ENCODE measurements at places on chromosomes 2 and 18.

- no peak for DNase-seq
These were observed 89.4 kb downstream of the CELF4 start for GRCh38 chr18:37476182-37476581.

DNA sequence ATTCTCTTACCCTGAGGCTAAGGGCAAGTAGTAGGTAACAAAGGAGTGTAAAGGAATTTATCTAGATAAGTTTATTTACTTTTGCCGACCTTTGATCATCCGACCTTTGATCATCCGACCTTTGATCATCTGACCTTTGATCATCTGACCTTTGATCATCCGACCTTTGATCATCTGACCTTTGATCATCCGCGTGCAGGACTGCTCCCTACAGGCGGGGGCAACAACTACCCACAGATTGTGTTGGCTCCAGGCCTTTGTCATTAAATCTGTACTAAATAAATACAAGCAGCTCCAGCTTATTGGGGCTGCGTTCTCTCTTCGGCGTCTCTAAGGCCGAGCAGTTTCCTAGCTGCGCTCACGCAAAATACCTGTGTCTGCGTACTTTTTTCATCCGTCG, 56.6 kb downstream of the ZNF638 start:
- no peak for DNase-seq

DNA sequence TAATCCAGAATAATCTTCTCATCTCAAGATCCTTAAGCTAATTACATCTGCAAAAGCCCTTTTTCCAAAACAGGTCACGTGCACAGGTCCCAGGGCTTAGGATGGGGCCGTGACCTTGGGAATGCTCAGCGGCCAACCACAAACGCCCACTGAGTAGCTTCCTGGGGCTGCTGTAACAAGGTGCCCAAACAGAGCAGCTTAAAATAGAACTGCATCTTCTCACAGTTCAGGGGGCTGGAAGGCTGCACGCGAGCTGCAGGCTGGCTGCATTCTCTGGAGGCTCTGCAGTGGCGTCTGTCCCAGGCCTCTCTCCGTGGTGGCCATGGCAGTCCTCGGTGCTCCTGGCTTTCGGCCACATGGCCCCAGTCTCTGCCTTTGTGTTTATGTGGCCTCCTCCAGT, 31.9 kb downstream of the ADI1 start:
- no peak for DNase-seq

DNA sequence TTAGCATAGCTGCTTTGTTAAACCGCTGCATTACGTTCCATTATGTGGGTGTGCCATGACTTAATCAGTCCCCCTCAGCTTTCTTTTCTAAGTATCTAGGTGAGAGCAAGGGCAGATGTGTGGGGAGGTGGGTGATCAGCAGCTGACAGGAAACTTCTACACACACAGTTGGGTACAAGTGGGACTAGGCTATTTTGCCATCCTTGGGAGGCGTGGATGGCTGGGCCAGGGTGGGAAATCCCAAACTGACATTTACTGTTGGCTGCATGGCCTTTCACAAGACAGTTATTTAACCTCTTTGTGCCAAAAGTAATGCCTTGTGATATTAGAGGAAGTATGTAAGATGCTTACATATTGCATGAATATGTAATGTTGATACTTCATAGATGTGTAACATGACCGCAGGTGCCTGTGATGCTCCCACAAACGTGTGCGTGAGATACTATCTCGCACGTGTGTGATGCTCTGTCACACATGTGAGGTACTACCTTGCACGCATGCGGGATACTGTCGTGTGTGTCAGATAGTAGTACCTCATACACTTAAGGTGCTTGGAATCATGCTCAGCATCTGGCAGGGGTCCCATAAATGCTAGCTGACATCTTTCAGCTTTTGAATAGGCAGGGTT, 314.5 kb downstream of the PRKCE start:
- DNase-seq, result no peak

DNA sequence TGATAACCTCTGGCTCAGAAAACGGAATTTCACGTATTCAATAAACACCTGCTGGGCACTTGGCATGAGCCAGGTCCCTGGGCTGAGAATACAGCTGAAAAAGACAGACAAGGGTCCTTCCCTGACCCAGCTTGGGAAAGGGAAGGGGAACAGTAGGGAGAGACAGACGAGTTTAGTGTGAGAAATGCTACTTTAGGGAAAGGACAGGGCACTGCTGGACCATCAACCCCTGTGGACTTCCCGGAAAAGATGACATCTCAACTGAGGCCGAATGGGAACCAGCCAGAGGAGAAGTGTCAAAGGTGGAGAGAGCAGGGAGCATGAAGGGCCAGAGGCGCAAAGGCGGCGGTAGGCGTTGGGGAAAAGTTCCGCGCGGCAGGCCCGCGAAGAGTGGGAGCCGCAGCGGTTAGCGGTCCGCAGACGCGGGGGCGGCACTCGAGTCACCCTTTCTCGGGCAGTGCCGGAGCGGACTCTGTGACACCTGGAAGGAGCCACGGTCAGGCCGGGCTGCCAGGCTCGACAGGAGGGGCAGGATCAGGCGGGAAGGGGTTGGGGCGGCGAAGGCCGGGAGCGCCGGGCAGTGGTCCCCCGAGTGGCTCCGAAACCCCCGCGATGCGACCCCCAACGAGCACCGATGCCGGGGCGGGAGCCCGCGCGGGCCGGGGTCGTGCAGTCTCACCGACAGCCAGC, 519 bp downstream of the TEX261 start:
- DNase-seq, result no peak

DNA sequence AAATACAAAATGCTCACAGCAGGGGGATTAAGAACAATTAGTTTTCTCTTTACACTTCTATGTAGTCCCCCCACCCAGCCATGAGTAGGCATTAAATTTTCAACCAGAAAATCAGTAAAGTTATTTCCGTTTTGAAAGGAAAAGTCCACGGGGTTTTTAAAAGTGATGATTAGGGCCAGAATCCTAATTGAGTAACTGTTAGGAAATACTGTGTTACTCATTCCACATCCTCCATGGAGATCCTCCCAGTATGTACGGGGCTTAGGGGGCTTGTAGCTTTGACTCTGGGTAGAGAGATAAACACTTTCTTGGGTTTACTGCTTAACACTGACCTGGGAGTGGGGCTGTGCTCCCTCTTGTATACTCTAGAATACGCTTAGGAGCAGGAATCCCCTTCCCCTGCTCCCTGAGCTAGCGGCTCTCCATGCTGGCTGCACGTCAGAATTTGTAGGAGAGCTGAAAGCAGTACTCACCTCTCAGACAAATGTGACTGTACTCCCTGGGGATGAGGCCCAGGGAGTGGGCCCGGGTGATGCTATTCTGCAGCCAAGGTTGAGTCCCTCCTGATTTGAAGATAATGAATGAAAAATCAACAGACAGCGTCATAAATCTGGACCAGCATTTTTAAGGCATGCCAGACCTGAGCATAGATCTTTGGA, 100.5 kb downstream of the SLC4A3 start:
- DNase-seq, result no peak

DNA sequence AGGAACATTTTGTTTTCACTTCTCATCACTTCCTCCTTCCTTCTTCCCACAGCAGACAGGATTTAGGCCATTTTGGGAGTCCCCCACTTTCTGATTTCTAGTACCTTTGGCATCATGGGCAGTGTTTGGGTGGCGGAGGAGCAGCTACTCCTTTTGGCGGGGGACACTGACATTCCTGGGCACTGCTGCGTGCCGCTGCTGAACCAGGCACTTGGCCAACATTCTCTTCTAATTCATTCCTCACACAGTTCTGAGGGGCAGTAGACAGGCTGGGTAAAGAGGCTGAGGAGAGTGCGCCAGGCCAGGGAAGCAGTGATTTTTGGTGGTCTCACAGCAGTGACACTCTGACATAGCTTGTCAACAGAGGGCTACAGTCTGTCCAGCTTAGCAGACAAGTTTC, 270.2 kb downstream of the LOXHD1 start:
- no peak for DNase-seq

GRCh38 chr18:76892832-76893231, 70.5 kb downstream of the ZNF236 start:
- DNase-seq, result no peak

DNA sequence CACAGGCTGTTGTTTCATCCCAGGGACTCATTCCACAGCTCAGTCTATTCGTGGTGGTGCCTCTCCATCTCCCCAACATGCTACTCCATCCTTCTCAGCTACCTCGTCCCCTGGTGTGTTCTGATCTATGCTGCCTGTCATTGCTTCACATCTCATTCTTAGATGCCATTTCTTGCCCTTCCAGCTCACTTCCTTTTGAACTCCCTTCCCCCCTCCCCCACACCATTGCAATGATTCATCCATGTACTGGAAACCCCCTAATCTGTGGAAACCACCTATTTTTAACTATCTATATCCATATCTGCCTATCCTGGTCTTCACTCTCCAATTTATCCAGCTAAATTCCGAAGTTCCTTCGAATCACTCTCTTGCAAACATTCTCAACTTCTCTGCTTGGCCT, 65.7 kb upstream of the PARD3B start:
- DNase-seq, result no peak

GRCh38 chr2:38791744-38792143, 13.7 kb downstream of the GEMIN6 start:
- no peak for DNase-seq

- DNase-seq, result no peak
These were observed 110.4 kb downstream of the DTNA start for GRCh38 chr18:34820360-34821065.

- no peak for DNase-seq
These were observed 631 bp downstream of the MORN2 start for GRCh38 chr2:38876407-38876806.

- no peak for DNase-seq
These were observed 7.6 kb downstream of the STAMBP start for GRCh38 chr2:73836141-73836943.

GRCh38 chr2:40101131-40101575, 322.1 kb upstream of the THUMPD2 start:
- DNase-seq, result no peak

GRCh38 chr2:11235583-11235982, 80.3 kb downstream of the SLC66A3 start:
- DNase-seq, result no peak

- no peak for DNase-seq
These were observed 57.5 kb downstream of the INSIG2 start for GRCh38 chr2:118145806-118146205.

DNA sequence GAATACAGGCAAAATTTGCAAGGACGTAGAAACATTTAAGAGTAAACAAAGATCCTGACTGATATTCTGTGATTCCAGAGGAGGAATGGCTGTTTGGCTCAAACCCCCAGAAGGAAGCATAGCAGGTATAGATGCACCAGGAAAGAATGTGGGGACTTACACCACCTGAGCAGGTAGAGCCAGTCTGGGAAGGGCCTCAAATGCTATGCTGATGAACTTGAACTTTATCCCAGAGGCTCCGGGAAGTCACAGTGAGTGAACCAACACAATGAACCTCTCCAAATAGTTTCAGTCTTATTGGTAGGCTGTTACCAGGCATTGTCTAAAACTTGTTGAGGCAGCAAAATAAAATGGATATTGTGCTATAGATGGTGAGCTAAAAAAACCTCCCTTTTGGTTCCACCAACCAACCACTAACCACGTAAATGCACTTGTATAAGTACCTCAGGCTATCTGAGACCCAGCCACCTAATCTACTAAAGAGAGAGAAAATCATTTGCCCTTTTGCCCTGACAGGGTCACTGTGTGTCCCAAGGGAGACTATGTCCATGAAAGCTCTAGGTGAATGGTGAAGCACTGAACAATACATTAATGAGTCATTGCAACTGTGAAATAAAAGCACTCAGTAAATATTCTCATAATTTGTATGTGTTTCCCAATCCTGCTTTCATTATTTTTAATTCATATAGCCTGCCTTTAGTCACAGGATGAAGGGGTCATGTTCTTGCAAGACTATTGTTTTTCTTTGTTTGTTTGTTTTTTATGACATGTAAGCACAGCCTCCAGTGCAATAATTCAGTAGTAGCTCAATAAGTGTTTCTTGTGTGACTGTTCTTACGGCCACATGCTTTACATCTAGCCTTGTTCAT, 911.6 kb downstream of the EPHA4 start:
- no peak for DNase-seq

- no peak for DNase-seq
These were observed 359.8 kb upstream of the SALL3 start for GRCh38 chr18:78619854-78620253.

GRCh38 chr2:186584053-186584452, 5.8 kb upstream of the ITGAV start:
- DNase-seq, result no peak

- no peak for DNase-seq
These were observed 896 bp upstream of the AFF3 start for GRCh38 chr2:100143286-100143685.

DNA sequence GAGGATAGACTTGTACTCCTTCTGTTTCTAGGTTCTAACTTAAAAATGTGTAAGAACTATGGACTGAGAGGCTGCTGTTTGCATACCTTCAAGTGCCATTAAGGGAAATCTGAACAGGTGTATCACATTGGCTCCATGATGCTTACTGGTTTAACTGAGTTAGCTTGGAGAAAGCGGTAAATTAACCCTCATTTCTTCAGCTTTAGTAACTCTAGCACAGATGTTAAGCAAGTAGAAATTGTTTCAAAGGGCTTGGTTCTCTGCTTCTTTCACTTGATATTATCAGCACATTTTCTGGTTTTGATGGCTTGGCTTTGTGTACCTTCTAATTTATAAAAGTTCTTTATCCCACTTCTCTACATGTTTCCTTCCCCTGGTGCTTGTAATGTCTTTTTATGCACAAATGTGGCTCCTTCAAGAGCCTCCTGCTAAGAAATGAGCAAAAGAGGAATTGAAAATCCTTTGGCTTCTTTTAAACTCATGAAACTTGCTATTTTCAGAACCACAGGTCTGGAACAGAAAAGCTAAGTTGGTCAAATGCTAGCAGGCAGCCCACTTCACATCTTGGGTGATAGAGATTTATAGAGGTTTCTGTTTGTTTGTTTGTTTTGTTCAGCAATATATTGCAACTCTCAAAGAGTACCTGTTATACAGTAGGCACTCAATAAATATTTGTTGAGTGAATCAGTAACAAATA, 249.9 kb upstream of the THUMPD2 start:
- DNase-seq, result no peak

DNA sequence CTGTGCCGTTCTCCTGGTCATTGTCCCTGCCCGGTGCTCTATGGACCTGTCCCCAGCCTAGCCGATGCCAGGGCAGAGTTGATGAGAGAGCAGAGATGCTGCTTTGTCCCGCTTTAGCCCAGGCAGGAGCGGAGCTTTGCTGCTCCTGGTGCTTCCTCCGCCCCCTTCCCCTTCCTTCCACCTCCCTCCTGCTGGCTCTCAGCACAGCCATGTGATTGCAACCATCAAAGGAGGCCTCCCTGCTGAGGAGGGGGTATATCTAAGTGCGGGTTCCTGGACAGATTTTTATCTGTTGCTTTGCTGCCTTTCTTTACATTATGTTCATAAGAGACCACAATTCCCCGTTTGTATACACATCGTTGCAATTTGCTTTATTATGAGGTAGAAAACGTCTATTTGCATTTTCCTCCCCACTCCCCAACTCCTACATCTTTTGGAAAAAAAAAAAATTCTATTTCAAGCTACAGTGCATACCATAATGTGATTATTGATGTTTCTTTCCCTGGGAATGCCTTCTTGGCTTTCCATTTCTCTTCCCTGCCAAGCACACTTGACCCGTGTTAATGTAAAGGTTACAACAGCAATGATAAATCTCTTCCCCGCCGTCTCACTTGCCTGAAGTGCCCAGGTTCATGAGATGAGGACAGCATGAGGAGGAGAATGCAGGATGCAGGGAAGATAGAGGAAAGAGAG, 25.4 kb downstream of the ALPK2 start:
- no peak for DNase-seq

GRCh38 chr2:24354957-24355356, 5.4 kb downstream of the ITSN2 start:
- DNase-seq, result no peak

GRCh38 chr2:215636816-215637215, 200.9 kb upstream of the FN1 start:
- no peak for DNase-seq

- DNase-seq, result no peak
These were observed 263.1 kb upstream of the ID2 start for GRCh38 chr2:8418721-8419120.
